ENCODE measurements at places on chromosomes 6 and 20.

DNA sequence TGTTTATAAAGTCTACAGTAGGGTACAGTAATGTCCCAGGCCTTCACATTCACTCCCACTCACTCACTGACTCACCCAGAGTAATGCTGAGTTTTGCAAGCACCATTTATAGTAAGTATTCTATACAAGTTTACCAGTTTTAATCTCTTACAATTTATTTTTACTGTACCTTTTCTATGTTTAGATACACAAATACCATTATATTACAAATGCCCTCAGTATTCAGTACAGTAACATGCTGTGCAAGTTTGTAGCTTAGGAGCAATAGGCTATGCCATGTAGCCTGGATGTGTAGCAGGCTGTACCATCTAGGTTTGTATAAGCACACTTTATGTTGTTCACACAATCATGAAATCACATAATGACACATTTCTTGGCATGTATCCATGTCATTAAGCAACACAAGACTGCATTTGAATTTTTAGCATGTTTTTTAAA lies 673.6 kb downstream of the CD109 start:
- no peak for DNase-seq

DNA sequence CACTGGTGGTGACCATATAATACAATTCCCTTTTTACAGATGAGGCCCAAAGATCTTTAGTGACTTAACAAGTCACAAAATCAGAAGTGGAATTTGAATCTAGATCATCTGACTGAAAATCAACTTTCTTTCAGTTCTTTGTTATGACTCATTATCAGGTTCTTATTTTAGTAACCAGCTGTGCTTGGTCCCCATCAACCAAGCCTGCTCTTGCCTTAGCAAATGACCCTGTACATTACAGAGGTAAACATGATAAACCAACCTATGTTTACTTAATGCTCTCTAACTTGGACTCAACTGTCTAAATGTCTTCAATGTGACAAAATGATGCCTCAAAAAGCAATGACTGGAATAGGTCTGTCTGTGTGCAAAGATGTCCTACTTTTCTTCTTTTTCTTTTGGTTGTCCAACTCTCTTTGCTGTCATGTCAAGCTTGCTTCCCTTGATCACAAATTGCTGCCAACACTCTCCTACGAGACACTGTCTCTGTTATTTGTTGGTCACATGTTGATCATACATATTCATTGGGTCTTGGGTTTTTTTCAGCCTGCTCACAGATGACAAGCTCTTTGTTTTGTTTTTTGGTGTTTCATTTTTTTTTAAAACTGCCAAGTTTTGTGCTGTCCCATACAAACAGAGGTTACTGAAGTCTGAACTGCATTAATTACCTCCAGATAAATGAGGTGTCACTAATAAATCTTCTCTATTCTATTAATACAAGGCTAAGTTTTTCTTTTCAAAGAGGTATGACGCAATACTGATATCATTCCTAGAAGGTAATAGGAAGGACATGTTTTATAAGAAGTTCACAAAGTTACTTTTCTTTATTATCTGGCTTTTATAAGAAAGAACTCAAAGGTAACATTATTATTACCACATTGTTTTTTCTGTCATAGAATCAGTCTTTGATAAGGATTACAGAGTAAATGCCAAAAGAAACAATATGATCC lies 62.2 kb upstream of the PLN start:
- DNase-seq, result no peak

DNA sequence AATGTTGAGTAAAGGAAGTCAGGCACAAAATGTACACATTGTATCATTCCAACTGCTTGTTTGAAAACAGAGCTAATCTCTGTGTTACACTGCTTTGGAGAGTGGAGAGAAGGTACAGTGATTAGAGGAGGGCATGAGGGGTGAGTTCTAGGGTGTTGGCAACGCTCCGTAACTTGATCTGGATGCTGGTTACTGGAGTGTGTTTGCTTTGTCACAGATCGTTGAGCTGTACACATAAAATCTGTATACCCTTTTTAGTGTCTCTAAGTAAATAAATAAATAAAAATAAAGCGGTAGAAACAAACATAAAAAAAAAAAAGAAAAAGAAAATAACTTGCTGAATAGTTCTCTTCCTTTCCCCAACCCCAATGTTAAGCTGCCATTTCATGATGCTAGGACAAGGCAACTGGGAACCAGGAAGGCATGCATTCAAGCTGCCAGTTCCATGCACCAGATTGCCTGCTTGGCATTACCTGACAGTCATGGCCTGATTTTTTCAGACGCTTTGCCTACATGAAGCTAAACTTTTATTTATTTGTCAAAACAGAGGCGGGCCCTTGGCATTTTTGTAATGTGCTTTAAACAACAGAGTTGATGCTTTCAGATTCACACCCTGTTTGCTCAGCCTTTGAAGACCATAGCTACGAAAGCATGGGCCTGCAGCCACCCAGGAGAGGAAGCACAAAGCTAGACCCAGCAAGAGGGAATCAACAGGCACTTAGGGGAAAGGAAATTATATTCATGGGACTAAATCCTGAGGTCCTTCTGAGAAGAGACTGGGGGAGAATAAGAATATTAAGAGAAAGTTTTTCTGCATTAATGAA lies 21.2 kb downstream of the TNFRSF21 start:
- DNase-seq, result no peak

GRCh38 chr6:157148391-157149323 lies 174.7 kb downstream of the TMEM242 start:
- DNase-seq, result no peak

- peak; percentile 10 for DNase-seq
These were observed 43.4 kb upstream of the MRGBP start for GRCh38 chr20:62752671-62753501.

GRCh38 chr6:54633601-54634000 lies 213.0 kb upstream of the FAM83B start:
- no peak for DNase-seq

DNA sequence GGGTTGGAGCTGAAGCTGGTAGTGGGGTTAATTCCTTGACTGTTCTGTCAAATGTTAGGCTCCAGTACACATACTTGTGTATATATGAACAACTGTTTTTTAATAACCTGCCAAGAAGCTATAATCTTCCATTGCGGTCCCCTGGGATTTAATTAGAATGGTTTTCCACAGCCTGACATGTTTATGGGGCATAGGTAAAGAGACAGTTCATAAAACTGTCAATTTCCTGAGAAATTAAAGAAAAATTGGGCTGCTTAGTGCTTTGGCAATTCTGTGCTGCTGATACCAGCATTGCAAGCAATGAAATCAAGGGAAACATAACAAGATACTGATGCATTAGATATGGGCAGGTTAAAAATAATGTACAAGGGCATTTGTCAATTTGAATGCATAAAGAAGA lies 314.1 kb upstream of the SLC35B3 start:
- no peak for DNase-seq

GRCh38 chr20:60242836-60243505 lies 284.7 kb downstream of the CDH26 start:
- DNase-seq, result no peak

DNA sequence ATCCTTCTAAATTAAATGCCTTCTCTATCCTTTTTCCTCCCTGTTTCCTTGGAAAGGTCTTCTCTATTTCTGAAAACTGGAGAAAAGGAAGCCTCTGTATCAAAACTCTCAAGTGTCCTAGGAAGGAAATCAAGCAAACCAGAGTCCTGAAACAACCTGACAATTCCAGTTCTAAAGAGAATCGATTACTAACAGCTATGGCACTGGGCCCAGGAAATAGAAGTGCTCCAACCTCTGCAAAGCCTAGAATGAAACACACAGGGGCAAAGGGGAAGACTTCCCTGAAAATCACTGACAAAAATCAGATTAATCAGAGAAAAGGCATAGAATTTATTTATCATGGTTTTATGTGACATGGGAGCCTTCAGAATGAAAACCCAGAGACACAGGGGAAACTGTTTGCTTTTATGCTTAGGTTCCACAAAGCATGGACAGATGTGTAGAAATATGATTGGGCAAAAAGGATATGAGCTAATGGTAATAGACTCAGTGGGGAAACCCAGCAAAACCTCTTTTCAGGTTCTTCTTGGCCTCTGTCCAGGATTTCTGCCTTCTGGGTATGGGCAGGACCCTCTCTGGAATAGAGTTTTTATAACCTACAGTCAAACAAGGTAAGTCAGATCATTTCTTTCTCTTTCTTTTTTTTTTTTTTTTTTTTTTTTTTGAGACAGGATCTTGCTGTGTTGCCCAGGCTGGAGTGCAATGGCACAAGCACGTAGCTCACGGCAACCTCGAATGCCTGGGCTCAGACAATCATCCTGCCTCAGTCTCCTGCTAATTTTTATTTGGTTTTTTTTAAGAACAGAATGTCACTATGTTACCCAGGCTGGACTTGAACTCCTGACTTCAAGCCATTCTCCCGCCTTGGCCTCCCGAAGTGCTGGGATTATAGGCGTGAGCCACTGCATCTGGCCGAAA lies 91.7 kb downstream of the CD24 start:
- DNase-seq, result no peak

GRCh38 chr6:62652692-62653328 lies 366.8 kb upstream of the KHDRBS2 start:
- no peak for DNase-seq

- no peak for DNase-seq
These were observed 277.7 kb upstream of the ECI2 start for GRCh38 chr6:4413073-4413472.

DNA sequence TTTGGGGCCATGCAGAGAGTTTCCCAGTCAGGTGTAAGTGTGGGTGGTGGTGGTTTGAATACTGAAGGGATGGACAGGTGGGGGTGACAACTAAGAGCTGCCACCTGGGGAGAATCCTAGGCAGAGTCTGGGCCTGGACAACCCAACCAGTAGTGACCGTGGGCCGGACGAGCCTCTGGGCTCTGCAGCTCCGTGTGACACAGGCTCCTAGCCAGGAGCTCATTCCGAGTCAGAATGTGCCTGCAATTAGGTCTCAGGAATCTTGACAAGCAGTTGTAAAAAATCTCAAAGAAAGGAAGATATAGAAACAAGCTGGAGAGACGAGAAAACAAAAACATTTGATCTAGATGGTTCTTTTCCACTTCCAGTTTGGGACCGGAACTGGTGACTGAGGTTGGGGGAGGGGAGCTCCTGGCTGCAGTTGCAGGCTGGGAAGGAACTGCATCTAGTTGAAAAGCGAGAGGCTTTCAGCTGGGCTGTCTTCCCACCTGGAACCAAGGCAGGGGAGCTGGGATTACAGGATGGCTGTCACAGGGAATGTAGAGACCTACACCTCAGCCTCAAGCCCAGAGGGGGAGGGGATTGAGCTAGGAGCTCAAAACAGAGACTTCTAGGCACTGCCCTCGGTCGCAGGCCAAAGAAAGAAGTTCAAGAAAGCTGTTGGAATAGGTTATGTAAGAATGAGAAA lies 156.9 kb downstream of the PAX1 start:
- no peak for DNase-seq

DNA sequence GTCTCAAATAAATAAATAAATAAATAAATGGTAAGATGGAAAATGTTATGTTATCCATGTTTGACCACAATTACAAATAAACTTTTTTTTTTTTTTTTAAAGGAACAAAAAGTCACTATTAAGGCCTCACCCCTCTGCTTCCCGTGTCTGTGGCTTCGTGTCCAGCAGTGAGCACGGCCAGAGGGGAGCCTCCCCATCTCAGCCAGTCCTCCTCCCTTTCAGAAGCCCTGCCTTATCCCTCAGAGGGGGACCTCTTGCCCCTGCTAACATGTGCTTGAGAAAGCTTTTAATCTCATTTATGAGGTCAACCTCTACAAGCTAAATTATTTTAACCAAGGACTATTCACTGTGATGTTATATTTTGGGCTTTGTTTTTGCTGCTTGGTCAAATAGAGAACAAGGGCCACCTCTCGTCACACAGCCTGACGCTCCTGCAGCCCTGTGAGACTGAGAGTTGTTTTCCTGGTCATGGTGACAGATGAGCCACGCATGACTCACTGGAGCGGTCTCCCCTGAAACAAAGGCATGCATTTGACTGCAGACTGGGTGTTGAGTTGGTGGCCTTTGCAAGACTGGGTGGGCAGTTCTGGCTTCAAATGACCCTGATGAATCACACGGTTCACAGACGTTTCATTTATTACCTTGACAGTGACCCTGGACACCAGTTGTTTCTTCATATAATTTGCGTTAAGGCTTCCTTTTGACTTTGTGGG lies 131.8 kb downstream of the TIAM2 start:
- no peak for DNase-seq

DNA sequence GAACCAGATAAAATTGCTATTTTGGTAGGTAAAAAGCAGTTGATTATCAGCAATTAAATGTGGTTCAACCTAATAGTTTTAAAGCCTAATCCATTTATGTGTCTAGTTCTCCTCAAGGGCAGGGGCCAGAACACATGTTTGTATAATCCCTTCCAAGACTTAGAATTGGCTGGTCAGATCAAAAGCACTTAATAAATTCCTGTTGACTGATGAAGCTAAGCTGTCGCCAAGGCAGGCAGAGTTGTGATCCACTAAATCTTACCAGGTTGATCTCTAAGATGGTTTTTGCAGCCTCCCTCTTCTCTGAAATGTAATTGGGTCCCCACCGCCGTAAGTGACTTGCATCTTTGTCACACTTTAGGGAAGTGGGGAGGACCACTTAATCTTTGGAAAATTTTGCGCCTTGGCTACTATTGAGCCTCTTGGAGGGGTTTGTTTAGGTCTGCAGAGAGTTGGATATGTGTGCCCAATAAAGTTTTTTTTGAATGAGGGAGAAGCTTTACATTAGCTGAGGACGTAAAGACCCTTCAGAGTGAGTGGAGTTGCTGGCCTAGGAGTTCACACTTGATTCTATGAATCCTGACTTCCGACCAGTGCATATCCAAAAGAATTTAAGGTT lies 65.9 kb downstream of the PHF20 start:
- no peak for DNase-seq

DNA sequence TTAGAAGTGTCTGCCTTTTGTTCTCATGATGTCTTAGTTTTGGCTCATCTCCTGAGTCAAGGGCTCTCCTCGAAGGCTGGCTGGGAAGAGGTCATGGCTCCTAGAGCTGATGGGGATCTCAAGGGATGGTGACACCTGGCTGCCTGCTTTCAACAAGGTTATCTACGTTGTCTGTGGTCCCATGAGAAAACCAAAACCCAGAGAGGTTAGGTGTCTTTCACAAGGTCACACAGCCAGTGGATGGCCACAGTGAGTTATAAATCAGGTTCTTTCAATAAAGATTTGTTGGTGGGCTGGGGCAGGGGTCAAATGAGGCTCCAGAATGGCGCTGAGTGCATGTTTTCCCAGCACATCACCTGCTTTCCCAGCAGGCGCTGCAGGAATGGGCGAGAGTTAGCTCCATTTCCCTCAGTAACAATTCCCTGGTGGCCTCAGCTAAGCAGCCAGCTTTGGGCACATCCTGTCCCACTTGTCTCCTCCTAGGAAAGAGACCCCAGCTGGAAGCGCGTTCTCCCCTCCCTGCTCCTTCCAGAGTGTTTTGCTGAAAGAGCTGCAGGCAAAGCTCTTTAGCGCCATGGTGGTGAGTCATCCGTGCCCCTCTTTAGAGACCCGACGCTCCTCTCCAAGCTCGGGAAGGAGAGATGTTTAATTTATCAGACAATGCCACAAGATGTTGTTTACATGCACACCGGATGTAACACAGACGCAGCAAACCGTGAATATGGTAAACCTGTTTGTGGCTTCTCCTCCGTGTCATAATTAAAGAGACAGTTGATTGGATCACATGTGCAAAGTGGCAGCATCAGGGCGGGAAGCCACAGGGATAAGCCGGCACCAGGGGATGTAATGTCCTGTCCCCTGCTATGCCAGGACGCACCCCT lies 109.7 kb downstream of the LRFN2 start:
- DNase-seq, result peak; percentile 59

GRCh38 chr6:163768905-163769304 lies 354.4 kb downstream of the QKI start:
- no peak for DNase-seq

- no peak for DNase-seq
These were observed 62.7 kb downstream of the SLX4IP start for GRCh38 chr20:10497791-10498190.

GRCh38 chr6:134517145-134517658 lies 199.3 kb upstream of the SGK1 start:
- DNase-seq, result peak; percentile 36

GRCh38 chr20:54320148-54320607 lies 112.3 kb downstream of the PFDN4 start:
- DNase-seq, result no peak

All from glutamatergic neuron (in vitro differentiated cells).